ENCODE measurements at places on chromosomes 16 and 17. TPM values are rescaled to one million over a fixed set of nuclear protein-coding genes. Genes with fewer than 3 reads are reported as not detected.

Gene CLEC10A
- not detected for total RNA-seq

Gene ITGAD
- not detected for total RNA-seq

Gene CDIP1
- 30.5 TPM for total RNA-seq

Gene ZNF267
- 8.4 TPM for total RNA-seq

Gene ELAC2
- 83.4 TPM for total RNA-seq

Gene CLEC3A
- not detected for total RNA-seq

Gene NXPH3
- total RNA-seq, result 0.23 TPM

Gene PTX4
- total RNA-seq, result not detected

Gene TP53TG3
- not detected for total RNA-seq

Gene ANKRD40CL
- not detected for total RNA-seq

Gene TMEM238L
- total RNA-seq, result not detected

Gene OTOP3
- 0.14 TPM for total RNA-seq

Gene SHPK
- 13.9 TPM for total RNA-seq

Gene TNFRSF13B
- total RNA-seq, result not detected

Gene MYCBPAP
- 0.60 TPM for total RNA-seq

Gene DDX5
- total RNA-seq, result 479 TPM

Gene UBE2O
- 14.8 TPM for total RNA-seq

Gene OR1F1
- total RNA-seq, result 0.78 TPM

Gene TRIM37
- total RNA-seq, result 17.1 TPM

Gene PRDM7
- not detected for total RNA-seq

Gene KRT39
- total RNA-seq, result not detected

Gene SULT1A4
- 2.3 TPM for total RNA-seq

Gene NLRC3
- not detected for total RNA-seq

Gene CHD9NB
- total RNA-seq, result 0.42 TPM

Gene VAT1L
- total RNA-seq, result 0.33 TPM

Gene SAMD14
- total RNA-seq, result not detected
